Central memory CD8-positive, alpha-beta T cell (primary cell): ENCODE measurements at places on chromosomes 4 and X.

GRCh38 chr4:139692309-139693012 lies 26.8 kb downstream of the MGST2 start:
- no peaks in the 10 kb centered on the region for H3K36me3 ChIP-seq
- H3K4me1 ChIP-seq: no peaks in the 10 kb centered on the region
- H3K4me3 ChIP-seq: no peak overlapping the region
- H3K27ac ChIP-seq: no peak overlapping the region
- no peaks in the 10 kb centered on the region for H3K27me3 ChIP-seq
- no peak for DNase-seq

- H3K4me1 ChIP-seq: peaks cover 4% of the 10 kb centered on the region
- H3K36me3 ChIP-seq: no peaks in the 10 kb centered on the region
Measured at GRCh38 chrX:37578045-37578444, 6.6 kb downstream of the LANCL3 start.

- H3K27ac ChIP-seq: no peak overlapping the region
- no peak for DNase-seq
- no peaks in the 10 kb centered on the region for H3K27me3 ChIP-seq
- no peaks in the 10 kb centered on the region for H3K4me1 ChIP-seq
- H3K36me3 ChIP-seq: peaks cover 2% of the 10 kb centered on the region
Measured at GRCh38 chrX:130758072-130758471, 144.9 kb downstream of the ENOX2 start.

GRCh38 chrX:10379878-10380277 lies 223.1 kb downstream of the CLCN4 start:
- no peak overlapping the region for H3K4me3 ChIP-seq
- no peak overlapping the region for H3K27ac ChIP-seq
- no peak for DNase-seq
- H3K4me1 ChIP-seq: no peaks in the 10 kb centered on the region

DNA sequence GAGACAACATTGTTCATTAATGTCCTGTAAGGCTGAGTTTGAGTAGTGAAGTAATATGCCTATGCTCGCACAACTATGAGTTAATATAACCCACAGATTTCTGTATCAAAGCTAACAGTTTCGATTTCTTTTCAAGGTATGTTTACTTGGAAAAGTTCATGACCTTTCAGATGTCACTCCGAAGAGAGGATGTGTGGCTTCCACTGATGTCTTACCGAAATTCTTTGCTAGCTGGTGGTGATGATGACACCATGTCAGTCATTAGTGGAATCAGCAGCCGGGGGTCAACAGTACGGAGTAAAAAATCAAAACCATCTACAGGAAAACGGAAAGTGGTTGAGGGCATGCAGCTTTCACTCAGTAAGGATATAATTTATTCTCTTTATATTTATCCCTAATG lies 124.9 kb downstream of the STAG2 start:
- no peaks in the 10 kb centered on the region for H3K27me3 ChIP-seq
- H3K36me3 ChIP-seq: peaks cover 47% of the 10 kb centered on the region
- H3K4me3 ChIP-seq: peak overlapping the region; percentile 25
- no peak for DNase-seq
- peak overlapping the region; percentile 82 for H3K27ac ChIP-seq

DNA sequence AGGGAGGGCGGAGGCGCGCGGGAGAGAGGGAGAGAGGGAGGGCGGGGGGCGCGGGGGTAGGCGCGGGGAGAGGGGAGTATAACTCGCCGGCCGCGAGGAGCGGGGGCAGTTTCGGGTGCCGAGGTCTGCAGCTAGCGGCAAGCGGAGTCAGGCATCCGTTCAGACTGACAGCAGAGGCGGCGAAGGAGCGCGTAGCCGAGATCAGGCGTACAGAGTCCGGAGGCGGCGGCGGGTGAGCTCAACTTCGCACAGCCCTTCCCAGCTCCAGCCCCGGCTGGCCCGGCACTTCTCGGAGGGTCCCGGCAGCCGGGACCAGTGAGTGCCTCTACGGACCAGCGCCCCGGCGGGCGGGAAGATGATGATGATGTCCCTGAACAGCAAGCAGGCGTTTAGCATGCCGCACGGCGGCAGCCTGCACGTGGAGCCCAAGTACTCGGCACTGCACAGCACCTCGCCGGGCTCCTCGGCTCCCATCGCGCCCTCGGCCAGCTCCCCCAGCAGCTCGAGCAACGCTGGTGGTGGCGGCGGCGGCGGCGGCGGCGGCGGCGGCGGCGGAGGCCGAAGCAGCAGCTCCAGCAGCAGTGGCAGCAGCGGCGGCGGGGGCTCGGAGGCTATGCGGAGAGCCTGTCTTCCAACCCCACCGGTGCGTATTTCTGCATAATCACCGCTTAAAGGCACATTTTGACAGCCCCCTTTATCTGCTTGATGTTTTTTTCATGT lies at the start of gene POU4F2:
TSS of gene POU4F2 (plus strand) at position 108 of the 720 bp plus-strand sequence. CDS start at position 356, 248 bp downstream.
- H3K4me1 ChIP-seq: peaks cover 15% of the 10 kb centered on the region
- no peak within 1 kb of the TSS for H3K27ac ChIP-seq
- no peak for DNase-seq
- peak within 1 kb of the TSS; percentile 52 for H3K4me3 ChIP-seq
- peaks cover 96% of the 10 kb centered on the region for H3K27me3 ChIP-seq
- no peaks in the 10 kb centered on the region for H3K36me3 ChIP-seq

DNA sequence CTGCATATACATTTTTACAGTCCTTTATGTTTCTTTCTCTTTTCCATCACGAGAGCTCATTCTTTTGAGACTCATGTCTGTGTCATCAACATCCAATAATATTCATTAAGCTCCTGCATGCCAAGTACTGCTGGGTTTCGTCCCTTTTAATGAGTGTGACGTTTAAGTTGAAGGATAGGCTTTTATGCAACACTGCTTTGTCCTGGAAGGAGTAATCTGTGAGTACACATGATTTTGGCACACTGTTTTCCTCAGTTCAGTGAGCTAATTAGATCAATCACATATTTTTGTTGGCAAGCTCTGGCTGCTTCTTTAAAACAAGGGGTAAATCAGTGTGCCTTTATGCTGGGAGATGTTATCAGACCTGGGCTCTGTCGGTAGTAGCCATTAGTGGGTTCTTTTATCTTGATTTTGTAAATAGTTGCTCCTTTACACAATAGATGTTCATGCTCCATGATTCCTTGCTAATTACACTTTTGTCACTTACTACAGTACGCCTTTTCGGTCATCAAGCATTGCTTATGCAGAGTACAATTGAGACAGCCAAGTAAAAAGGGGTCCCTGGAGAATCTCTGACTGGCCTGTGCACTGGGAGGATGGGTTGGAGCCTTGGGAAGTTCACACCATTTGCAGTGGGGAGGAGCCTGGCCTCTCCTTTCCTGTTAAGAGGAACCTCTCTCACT lies 132.6 kb downstream of the FHIP1A start:
- H3K27ac ChIP-seq: no peak overlapping the region
- no peak overlapping the region for H3K4me3 ChIP-seq
- DNase-seq: no peak
- H3K4me1 ChIP-seq: no peaks in the 10 kb centered on the region
